Hippocampal formation (tissue), 2 donors: ENCODE measurements at places on chromosomes 16 and 17.

- DNase-seq: no peak
Observed at GRCh38 chr16:69606985-69607384, 41.2 kb downstream of the NFAT5 start.

- no peak for DNase-seq
Observed at GRCh38 chr17:29591146-29591736, 1.7 kb upstream of the ANKRD13B start.

DNA sequence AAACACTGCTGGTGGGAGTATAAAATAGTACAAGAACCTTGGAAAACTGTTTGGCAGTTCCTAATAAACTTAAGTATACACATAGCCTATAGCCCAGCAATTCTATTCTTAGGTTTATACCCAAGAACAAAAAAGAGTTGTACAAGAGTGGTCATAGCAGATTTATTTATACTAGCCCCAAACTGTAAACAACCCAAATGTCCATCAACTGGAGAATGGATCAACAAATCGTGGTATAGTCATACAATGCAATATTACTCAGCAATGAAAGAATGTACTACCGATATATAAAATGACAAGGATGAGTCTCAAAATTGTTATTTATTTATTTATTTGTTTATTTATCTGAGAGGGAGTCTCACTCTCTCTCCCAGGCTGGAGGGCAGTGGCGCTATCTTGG, 23.1 kb downstream of the GNGT2 start:
- no peak for DNase-seq

DNA sequence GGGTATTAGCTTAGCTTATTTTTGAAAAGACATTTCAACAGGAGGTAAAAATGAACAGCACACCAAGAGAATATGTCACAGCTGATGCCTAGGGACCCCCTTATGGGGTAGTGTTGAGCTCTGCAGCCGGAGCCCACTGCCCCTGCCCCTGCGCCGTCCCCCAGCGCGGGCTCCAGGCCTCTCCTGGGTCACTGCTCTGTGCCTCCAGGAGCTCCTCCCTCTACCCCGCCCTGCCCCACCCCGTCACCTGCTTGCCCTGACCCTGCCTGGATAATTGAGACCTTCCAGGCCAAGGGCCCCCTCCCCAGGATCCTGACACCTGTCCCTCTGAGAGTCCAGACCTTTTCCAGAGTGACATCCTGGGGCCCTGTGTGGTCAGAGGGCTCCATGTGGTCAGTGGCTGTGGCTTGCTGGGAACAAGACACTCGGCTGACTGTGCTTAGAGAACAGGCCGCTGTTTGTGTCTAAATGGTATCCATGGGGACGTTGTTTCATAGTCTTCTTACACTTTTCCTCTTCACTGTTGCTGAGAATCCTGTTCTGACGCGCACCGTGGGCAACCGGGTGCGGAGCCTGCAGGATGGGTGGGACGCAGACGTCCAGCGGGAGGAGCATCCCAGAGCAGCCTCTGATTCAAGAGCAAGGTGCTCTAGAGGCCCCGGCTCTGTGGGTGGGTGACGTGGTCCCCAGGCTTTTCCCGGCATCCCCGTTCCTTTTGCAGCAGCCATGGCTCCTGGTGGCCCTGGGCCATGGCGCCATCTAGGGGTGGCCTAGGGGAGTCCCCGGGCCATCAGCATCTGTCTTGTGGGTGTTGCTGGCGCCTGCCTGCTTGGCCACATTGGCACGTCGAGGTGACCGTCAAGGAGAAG, 20.0 kb upstream of the WFIKKN1 start:
- DNase-seq: peak; percentile 45

DNA sequence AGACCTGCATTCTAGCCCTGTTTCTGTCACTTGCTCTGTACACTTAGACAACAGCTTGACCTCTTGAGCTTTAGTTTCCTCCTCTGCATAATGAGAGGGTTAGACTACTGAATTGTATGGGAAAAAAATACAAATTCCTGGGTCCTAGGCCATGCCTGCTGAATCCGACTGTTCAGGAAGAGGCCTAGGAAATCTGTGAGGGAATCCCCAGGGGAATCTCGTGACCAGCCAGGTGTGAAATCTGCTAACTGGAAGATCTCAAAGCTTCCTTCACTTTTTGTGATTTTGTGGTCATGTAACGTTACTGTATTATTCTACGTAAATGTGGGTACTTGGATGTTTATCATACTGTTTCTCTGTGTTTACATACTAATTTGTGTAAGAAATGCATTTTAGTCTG, 58.2 kb downstream of the CYLD start:
- no peak for DNase-seq
